ENCODE measurements at places on chromosomes 11 and 22. TPM values are rescaled to one million over a fixed set of nuclear protein-coding genes. Genes with fewer than 3 reads are reported as not detected.

GLYATL2 gene
- total RNA-seq = 1.1 TPM

GRCh38 chr11:103659743-103660142 lies 376.7 kb upstream of the DDI1 start:
- DNase-seq = no peak

- no peak for DNase-seq
These were observed 589.1 kb upstream of the ANO3 start for GRCh38 chr11:25742800-25743199.

GRCh38 chr11:130434521-130435223 lies 6.3 kb upstream of the ADAMTS8 start:
- peak; percentile 86 for DNase-seq

- no peak for DNase-seq
These were observed 14.1 kb downstream of the JAM3 start for GRCh38 chr11:134082990-134083389.

GRCh38 chr22:33504941-33505625 lies 415.2 kb downstream of the LARGE1 start:
- DNase-seq = no peak

DNA sequence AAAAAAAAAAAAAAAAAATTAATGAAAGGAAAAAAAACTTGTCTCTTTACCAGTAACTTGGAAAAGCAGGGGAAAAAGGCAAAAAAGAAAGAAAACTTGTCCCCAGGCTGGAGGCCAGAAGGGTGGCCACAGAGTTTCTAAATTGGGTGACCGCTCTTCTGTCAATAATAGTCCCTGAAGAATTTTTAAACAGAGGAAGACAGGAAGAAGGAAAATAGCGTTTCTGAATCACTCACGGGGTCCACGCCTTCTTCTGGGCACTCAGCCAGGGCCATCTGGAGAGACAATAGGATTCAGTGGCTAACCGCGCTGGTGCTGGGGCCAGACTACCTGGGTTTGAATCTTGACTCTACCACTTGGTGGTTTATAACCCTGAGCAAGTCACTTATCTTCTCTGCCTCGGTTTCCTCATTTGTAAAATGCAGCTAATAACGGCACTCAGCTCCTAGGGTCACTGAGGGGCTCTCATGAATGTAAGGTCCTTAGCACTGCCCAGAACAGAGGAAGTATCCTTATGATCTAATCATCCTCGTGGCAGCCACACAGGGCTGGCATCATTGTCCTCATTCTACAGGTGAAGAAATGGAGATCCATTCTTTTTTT lies 7.0 kb downstream of the C11orf86 start:
- DNase-seq = peak; percentile 94

GRCh38 chr11:48078689-48079088 lies 98.3 kb downstream of the PTPRJ start:
- DNase-seq = no peak

DNA sequence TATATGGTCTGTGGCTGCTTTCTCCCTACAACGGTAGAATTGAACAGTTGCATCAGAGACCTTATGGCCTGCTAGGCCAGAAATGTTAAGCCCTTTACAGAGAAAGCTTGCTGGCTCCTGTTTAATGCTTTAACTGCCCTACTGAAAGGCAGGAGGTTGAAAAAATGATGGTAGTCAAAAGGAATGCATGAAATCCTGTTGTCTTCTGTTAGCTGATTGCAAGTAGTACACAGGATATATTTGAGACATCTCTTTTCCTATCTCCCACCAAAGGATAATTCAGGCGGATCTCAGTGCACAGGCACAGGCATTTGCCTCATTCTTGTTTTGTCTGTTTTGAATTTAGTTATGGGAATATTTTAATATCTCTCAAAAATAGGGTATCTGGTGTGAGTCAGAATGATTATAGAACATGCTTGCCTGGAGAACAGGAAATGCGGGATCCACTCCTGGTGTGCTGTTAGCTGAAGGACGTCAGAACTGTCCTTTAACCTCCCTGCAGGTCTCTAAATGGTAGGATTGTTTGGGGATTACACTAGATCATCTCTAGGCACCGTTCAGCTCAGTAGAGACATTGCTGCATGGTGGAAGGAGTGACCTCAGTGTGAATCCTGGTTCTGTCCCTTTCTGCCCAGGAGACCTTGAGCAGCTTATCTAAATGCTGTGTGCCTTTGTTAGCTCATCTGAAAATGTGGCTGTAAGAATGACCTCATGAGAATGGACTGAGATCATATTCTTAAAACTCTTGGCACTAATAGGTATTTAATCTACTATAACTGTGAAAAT lies 49.5 kb downstream of the PACS1 start:
- DNase-seq = no peak

GRCh38 chr11:25180187-25180586 lies 683.3 kb downstream of the LUZP2 start:
- no peak for DNase-seq

DNA sequence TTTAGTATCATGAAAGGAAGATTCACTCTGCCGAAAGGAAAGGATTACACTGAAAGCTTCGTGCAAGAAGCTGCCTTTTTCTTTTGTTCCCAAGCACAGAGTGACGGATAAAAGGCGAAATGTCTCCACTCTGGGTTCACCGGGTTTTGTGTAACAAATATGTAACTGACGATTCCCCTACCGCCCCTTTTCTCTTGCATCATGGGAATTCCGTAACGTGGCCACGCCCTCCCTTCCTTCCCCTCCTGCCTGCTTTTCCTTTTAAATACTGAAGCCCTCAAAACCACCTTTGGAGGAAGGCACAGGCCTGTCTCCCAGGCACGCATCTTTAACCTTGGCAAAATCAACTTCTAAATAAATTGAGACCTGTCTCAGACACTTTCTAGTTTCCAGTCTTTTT lies 16.4 kb upstream of the TESMIN start:
- DNase-seq = no peak

JOSD1 gene
- 86.1 TPM for total RNA-seq

- DNase-seq = no peak
These were observed 1367.5 kb downstream of the BRD1 start for GRCh38 chr22:48459859-48460823.

AIFM3 gene
- 0.59 TPM for total RNA-seq

SPDYC gene
- not detected for total RNA-seq

DNA sequence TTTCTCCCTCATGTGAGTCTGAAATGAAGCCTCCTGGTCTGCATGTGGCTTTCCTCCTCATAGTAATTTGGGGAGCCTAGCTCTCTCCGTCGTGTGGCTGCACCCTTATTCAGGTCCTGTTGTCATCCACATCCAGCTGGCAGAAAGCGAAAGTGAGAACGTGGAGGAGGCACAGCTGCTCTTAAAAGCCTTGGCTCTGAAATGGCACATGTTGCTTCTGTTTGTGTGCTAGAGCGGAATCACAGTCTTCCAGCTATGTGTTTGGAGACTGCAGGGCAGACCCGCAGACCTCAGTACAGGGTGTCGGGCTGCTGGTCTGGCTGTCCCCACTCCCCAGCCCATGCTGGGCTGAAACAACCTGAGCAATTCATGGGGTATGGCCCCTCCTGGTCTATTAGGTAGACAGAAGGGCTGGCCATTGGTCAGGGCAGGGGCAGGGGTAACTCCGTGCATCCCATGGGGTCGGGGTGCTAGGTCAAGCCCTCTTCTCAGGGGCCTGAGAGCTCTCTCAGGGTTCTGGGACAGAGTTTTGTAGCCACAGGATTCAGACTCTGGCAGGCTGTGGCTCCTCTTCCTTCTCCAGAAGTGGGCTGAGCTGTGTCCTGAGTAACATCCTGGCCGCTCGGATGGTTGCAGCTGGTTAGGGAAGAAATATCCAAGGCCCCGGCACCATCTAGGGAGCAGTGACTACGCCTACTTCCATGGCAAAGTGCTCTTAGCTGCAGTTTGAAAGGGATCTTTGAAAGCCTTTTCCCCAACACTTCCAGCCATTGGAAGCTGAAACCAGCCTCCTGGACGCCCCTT lies 50.6 kb downstream of the C11orf96 start:
- peak; percentile 62 for DNase-seq

DNA sequence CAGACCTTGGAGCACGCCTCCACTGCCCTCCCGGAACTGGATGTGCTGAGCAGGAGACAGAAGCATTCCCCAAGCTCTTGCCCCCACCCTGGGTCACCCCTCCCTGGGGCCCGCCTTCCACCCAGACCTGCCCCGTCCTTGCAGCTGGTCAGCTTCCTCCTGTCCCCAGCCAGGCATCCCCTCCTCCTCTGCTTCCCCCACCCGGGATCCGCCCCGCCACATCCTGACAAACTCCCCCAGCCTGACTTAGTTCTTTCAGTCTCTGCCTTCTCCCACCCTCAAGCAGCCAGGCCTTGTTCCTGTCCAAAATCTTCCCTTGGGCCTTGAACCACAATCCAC lies 1.1 kb upstream of the PLXNB2 start:
- peak; percentile 95 for DNase-seq

DNA sequence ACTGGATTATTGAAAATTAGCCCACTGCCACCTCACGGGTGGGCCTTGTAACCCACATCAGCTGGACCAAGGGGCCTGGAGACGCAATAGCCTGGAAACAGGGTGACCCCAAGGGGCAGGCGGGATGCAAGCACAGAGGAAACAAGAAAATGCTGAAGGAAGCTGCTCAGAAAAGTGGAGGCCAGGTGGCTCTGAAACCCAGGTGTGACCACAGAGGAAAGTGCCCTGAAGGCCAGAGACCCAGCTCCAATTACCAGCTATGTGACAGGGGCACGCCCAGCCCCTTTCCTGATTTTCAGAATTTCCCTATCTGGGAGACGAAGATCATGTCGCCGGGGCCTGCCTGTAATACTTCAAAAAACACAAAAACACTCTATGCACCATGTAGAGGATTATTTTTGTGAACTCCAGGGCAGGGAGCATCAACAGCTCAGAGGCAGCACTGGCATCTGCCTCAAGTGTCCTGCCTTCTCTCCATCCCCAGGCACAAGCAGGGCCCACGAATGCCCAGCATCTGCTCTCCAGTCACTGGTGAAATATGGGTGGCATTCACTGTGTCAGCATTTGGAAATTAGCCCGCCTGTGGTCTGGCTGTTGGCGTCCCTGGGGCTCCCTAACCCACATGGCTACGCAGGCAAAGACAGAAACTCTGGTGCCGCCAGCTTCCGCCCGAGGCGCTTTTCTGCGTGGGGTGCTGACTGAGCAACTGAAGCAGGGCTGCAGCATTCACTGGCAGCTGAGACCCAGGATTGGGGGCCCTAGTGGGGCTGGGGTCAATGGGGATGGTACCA lies 6.3 kb downstream of the KCNJ1 start:
- peak; percentile 89 for DNase-seq

OR11H1 gene
- total RNA-seq = not detected

MRPL40 gene
- total RNA-seq = 34.4 TPM

- DNase-seq = no peak
These were observed 20.0 kb downstream of the APLP2 start for GRCh38 chr11:130089674-130090073.

DNA sequence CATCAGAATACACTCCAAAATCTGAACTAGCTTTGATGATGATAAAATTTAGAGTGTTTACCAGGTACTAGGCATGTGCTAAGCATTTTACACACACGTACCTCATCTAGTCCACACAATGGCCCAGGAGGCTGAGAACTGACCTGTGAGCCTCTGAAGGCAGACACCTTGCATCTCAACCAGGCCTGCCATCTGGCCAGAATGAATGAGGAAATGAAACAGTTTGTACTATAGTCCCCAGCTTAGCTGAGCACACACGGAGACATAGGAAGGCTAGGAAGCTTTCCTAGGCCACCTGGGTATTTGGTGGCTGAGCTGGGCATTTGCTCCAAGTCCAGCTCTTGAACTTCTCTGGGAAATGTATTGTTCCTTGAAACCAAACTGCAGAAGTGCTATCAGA lies 6.9 kb upstream of the SHANK3 start:
- DNase-seq = no peak

VWCE gene
- total RNA-seq = 6.2 TPM

DNA sequence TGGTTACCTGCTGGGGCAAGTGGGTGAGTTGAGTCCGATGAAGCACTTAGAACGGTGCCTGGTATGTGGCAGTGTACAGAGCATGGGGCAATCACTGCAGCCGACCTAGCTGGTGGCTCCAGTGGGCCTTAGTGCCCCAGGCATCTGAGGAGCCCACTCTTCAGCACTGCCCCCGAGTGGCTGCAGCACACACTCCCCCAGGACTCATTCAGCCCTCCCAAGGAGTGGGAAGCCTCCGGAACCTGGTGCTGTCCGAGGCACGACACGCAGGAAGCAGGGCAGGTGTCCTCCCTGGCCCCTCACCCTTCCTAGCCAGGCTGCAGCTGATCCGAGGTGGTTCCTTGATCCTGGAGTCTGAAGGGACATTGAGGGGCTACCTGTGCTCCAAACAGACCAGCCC lies 42.4 kb upstream of the PRODH start:
- DNase-seq = no peak

POU2AF2 gene
- total RNA-seq = not detected

HORMAD2 gene
- total RNA-seq = under 0.01 TPM

- no peak for DNase-seq
These were observed 19.6 kb downstream of the DAGLA start for GRCh38 chr11:61699737-61700160.
